ENCODE measurements at places on chromosomes 7 and 10. TPM values are rescaled to one million over a fixed set of nuclear protein-coding genes. Genes with fewer than 3 reads are reported as not detected.

GRCh38 chr10:60611291-60611747, 167.0 kb upstream of the CDK1 start:
- no peak for DNase-seq

- DNase-seq, result no peak
Measured at GRCh38 chr10:30529373-30529998, 95.5 kb downstream of the MAP3K8 start.

GRCh38 chr7:36564489-36564888, 159.8 kb downstream of the AOAH start:
- DNase-seq, result no peak

DNA sequence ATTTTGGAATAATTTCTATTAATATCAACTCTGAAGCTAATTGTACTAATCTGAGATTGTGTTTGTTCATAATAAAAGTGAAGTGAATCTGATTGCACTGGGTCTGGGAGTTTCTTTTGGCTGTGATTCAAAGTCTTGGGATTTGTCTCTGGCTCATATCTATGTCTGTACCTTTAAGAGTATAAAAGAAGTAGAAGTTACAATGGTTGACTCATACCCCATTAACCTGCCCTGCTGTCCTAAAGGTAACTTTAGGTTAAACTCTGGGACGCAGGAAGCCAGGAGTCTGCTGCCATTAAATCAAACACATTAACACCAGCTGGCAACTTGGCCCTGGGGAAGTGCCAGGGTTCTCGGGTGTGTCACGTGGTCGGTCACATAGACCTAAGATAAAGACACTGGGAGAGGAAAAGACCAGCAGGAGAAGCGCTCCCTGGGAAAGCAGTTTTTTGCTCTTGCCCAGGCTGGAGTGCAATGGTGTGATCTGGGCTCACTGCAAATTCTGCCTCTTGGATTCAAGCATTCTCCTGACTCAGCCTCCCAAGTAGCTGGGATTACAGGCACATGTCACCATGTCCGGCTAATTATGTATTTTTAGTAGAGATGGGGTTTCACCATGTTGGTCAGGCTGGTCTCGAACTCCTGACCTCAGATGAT, 17.8 kb downstream of the SCD start:
- no peak for DNase-seq

DNA sequence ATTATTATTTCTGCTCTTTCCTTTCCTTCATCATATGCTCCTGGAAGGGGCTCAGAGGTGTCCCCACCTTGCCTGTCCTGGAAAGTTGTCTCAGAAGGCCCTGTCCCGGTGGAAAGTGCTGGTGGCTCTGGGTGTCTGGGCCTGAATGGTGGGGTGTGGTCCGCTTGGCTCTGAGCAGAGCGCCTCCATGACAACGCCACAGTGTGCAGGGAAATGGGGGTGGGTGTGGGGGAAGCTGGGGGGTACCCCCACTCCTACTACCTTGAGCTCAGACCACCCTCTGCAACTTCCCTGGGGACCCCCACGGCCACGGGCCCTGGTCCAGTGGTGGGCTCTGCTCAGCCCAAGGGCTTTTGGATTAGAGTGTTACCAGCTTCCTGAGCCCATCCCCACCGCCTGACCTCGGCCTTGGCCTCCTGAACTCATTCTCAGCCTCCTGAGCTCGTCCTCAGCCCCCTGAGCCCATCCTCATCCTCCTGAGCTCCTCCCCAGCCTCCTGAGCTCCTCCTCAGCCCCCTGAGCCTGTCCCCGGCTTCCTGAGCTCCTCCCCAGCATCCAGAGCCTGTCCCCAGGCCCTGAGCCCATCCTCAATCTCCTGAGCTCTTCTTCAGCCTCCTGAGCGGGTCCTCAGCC, 106.4 kb upstream of the FAM20C start:
- DNase-seq, result no peak

DNA sequence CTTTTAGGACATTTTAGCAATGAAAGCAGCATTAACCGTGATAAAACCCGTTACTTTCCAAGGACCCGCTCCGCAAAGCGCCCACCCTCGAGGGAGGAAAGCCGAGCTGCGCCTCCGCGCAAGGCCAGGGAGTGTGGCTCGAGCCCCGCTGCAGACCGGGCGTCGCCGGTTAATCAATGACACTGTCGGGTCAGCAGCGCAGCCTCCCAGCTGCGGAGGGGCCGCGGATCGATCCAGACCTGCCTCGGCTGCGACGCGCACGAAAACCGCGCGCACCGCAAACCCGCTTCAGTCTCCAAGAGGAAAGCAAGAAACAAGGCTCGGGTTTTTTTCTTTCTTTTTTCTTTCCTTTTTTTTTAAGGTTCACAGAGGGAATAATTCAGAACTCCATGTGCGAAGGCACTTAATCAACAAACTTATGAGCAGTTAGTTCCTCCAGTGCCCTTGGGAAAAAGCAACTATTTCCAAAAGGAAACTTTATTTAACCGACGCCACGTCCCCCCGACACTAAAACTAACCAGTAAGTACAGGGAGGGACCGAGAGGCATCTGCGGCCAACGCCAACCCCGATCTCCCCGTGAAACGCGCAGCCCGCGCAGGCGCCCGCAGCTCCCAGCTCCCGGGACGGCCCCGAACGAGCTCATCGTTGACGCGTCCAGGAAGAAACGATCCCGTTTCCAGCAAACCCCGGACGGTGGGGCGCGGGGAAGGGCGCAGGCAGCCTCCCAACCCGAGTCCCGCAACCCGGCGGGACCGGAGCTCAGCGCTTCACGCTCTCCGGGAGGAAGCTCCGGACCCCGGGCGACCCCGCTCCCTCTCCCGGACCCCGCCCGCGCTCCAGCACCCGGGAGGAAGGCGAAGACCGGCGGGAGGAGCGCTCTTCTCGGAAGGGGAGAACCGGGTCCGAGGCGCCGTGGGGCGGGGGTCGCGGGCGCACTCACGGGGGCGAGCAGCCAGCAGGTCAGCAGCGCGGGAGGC, 598 bp downstream of the VIPR2 start:
- DNase-seq, result no peak

DNA sequence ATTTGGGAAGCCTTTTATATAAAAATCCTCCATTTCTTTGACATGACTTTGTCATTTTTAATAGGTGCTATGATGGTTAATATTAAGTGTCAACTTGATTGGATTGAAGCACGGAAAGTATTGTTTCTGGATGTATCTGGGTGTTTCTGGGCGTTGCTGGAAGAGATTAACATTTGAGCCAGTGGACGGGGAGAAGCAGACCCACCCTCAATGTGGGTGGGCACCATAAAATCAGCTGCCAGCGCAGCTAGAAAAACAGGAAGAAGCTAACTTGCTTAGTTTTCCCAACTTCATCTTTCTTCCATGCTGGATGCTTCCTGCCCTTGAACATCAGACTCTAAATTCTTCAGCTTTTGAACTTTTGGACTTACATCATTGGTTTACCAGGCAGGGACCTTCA, 1003.0 kb downstream of the SORCS3 start:
- DNase-seq, result no peak

DNA sequence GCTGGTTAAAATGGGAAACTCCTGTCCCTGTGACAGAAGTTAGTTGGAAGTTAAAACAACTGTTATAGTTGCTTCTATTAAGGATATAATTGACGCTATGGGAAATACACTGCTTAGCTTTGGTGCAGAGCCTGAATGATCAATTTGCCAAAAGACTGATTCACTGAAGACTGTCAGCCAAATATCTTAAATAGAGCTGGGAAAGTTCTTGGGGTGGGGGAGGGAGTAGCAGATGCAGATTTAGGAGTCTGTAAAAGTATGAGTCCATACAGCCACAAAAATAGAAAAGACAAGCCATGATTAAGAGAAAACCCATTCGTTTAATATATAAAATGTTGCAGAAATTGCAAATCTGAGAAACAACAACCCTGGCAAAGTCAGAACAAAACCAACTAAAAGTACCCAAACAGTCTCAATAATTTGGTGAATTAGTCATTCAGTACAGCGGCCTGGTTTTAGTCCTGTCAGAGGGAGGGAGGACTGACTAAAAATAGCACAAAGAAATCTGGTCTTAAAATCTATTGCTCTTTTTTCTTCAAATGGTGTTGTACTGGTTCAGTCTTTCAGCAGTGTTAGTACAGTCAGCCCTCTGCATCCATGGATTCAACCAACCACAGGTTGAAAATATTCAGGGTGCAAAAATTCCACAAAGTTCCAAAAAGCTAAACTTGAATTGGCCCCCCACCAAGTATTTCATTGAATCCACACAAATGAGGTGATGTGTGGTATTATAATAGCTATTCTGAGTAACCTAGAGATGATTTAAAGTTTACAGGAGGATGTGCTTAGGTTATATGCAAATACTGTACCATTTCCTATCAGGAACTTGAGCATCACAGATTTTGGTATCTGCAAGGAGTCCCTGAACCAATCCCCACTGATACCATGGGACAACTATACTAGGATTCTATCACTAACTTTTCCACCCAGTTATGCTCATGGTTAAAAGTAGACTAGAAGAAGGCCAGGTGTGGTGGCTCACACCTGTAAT, 30.0 kb downstream of the STK17A start:
- DNase-seq, result peak; percentile 7

DNA sequence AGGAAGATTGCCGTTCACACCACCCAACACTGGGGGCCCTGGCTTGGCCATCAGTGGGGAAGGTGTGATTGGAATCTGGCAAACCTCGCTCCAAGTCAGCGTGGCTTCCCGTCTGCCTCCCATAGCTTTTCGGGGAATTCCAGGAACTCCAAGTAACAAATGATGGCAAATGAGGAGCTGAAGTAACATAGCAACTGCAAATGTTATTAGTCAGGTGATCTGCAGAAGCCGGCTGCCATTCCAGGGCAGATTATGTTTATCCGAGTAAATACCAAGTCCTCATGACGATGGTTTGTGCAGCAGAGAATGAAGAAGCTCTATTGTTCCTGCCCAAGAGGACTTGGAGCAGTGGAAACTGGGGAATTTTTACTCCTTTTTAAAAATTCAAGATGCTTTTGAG, 270.5 kb upstream of the PODXL start:
- DNase-seq, result no peak

DNA sequence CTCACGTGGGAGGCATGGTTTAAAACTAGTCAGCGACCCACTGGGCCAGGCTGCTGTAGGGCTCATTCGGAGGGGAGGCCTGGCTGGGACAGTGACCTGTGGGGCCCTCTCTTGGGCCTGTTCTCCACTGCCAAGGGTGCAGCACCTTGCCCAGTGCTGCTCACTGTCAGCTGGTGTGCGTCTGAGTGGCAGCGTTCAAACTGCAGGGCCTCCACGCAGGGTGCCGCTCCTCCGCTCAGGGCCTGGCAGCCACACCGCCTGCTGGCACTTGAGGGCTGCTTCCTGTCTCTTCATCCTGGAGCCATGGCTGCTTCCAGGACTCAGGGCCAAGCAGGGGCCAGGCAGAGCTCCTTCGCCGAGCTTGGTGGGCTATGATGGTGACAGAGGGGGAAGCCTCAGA, 18.3 kb downstream of the ADAMTS14 start:
- DNase-seq, result no peak

GRCh38 chr10:126017961-126018560, 121.7 kb downstream of the FANK1 start:
- peak; percentile 13 for DNase-seq

DNA sequence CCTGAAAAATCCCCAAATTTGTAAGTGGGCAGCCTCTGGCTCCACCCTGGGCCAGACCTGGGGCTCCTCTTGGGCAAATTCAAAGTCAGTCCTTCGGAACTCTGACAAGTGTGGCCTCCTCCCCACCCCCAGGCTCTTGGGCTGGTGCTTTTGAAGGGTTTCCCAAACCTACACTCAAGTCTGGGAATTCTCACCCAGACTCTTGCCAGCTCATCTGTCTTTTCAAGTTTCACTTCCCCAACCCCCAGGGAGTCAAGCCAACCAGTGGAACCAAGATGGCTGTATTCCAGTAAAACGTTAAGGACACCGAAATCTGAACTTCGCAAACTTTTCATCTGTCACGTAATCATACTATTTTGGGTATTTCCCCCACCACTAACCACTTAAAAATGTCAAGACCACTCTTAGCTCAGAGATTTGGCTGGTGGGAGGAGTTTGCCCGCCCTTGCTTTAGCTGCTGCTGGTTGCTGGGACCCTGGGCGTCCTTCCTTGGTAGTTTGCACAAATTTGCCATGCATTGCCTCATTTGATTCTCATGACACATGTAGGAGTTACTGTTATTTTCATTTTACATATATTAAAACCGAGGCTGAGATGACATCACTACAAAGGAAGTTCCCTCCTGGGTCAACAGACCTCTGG, 1.7 kb upstream of the MYO1G start:
- DNase-seq, result no peak

DNA sequence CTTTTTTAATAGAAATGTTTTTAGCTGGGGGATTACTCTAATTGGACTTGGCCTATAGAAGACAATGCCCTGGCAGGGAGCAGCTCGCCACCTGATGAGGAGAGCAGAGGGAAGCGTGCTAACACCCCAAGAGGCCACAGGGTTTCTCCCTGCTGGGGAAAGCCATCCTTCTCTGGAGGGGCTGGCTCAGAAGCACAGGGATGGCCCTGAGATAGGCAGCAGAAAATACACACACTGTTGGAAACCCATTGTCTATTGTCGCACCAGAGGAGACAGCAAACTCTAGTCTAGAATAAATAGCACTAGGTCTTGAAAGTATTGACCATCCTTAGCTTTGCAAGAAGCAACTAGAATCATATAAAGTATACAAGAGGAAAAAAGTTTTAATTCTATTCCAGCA, 5.4 kb downstream of the COBL start:
- DNase-seq, result no peak

- DNase-seq, result no peak
Measured at GRCh38 chr10:30789806-30790205, 160.3 kb upstream of the LYZL2 start.

GRCh38 chr7:120421151-120421651, 148.2 kb downstream of the KCND2 start:
- no peak for DNase-seq

DNA sequence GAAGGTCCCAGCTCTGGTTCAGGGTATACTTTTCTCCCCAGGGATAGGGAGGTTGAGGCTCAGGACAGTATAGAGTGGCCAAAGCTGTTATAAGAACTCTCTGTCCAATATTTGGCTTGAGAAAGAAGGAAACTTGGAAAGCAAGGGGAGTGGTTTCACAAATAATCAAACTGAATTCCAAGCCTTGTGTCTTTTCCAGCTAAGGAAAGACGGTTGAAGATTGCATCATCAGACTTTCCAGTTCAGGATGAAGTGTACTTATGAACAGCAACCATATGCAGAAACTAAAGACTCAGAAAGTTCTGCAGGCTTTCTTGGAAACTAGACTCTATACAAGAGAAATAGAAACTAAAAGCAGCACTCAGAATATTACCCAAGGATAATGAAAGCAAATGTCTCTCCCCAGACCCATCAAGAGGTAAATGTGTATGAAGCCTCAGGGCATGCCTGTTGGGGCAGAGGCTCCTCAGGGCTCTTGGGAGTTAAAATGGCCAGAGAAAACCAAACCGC, 46.4 kb downstream of the RAMP3 start:
- peak; percentile 7 for DNase-seq

- DNase-seq, result no peak
Measured at GRCh38 chr10:83276971-83277370, 862.3 kb upstream of the GHITM start.

Gene CYP3A4
- not detected for polyA plus RNA-seq

Gene SSC4D
- polyA plus RNA-seq, result 0.45 TPM

Gene TWIST1
- 19.4 TPM for polyA plus RNA-seq

Gene HPSE2
- polyA plus RNA-seq, result not detected

Gene MMD2
- polyA plus RNA-seq, result not detected

Gene TAC1
- not detected for polyA plus RNA-seq
